CD8-positive, alpha-beta memory T cell (primary cell): ENCODE measurements at places on chromosomes 2 and 18.

DNA sequence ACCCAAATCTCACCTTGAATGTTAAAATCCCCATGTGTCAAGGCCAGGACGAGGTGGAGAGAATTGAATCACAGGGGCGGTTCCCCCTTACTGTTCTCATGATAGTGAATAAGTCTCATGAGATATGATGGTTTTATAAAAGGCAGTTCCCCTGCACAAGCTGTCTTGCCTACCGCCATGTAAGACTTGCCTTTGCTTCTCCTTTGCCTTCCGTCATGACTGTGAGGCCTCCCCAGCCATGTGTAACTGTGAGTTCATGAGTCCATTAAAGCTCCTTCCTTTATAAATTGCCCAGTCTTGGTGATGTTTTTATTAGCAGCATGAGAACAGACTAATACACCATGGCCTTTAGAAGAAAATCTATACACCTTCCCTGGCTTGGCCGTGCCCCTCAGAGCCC lies 7.4 kb upstream of the MBP start:
- no peak for DNase-seq

DNA sequence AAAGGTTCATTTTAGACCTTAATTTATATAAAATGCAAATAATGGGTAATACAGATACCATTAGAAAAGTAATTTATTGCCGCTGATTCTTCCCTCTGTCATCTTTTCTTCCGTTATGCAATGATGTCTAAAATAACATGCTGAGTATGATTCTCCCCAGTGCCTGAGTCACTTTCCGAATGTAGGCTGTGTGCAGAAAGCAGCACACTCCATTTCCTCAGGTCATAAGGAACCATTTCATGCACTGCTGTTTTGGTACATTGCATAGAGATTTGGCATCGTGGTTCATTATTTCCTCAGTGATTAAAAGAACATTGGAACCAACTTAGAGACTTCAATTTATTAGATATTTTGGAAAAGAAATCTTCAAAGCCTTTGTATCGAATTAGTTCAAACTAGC lies 173.5 kb downstream of the CDH2 start:
- DNase-seq, result no peak

GRCh38 chr2:240201866-240202265 lies 61.4 kb upstream of the OTOS start:
- no peak for DNase-seq

GRCh38 chr2:185161701-185162100 lies 563.4 kb downstream of the ZNF804A start:
- no peak for DNase-seq

GRCh38 chr2:225630824-225631533 lies 231.5 kb downstream of the NYAP2 start:
- DNase-seq, result no peak

DNA sequence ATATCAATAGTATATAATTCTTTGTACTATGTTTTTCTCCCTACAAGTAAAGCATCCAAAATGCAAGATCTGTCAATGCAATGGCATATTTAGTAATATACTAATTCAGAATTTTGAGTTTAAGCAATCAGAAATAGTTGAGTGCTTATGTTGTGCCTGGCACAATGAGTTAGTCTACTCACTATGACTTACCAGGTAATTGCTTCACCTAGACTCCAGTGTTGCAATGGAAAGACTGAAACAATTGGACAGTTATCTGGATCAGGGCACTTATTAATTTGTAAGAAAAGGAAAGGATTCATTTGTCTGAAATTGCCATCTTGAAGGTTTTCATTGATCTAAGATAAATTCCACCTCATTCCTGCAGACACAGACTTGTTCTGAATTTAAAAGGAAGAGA lies 97.6 kb upstream of the TCF4 start:
- DNase-seq, result no peak

DNA sequence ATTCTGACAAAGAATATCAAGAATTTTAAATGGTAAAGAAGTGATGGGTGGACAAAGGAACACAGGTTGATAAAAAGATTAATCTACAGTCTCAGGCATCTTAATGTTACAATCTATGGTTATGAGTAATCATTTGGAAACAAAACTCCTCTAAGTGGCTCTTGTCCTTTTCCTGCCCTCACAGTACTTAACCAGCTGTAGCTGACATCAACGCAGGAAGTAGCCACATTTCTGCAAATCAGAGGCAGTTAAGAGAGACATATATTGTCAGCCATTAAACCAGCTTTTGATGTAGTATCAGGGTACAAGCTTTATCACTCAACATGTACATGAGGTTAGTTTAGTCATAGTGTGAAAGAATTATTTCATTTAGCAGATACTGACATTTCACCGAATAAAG lies 244.6 kb downstream of the NR4A2 start:
- DNase-seq, result no peak

- no peak for DNase-seq
Observed at GRCh38 chr2:207683879-207684627, 27.4 kb upstream of the CCNYL1 start.

DNA sequence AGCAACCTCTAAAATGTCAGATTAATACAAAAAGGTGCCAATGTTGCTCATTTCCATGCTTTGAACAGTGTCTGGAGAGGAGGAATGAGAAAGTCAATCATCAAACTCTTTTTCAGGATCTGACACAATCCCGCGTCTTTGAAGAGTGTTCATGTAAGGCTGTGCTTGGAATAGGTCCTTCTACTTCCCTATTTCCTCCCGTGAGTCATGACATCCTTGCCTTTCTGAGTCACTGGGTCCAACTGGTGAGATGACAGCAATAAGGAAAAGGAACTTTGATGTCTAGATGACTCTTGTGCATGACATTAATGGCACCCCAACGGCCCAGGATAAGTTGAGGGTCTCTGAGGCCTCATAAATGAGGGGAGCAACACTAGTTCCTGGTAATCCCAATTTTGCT lies 109.0 kb upstream of the CELF4 start:
- no peak for DNase-seq
